ELR (cell line): ENCODE measurements at places on chromosomes 5 and 9.

DNA sequence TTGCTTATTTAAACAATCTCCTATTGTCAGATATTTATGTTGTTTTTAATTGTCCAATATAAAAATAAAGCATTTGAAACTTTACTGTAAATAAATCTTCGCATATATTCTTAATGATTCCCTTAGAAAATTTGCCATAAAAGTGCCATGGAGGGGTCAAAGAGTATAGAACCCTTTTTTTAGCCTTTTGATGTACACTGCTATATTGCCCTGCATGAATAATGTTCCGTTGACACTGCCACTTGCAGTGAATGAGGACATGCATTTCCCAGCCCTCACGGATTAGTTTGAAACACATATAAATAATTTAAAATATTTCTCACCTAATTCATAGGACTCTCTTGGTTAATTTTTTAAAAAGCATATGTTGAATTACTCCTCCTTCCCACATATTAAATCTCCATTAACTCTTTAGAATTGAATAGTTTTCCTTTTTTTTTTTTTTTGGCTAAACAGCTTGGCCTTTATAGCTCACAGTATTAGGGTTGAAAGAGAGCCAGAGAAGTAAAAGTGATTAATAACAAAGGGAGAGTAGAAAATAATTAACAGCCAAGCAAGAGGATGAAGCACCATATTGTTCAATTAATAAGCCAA is 129.8 kb upstream of the SGCD start:
- no peak for DNase-seq

- no peak for DNase-seq
Measured at GRCh38 chr9:119020284-119020683, 349.0 kb downstream of the BRINP1 start.

- DNase-seq = no peak
Measured at GRCh38 chr5:3943859-3944258, 348.2 kb downstream of the IRX1 start.

GRCh38 chr9:113888976-113889375 is 12.9 kb downstream of the ZNF618 start:
- no peak for DNase-seq

DNA sequence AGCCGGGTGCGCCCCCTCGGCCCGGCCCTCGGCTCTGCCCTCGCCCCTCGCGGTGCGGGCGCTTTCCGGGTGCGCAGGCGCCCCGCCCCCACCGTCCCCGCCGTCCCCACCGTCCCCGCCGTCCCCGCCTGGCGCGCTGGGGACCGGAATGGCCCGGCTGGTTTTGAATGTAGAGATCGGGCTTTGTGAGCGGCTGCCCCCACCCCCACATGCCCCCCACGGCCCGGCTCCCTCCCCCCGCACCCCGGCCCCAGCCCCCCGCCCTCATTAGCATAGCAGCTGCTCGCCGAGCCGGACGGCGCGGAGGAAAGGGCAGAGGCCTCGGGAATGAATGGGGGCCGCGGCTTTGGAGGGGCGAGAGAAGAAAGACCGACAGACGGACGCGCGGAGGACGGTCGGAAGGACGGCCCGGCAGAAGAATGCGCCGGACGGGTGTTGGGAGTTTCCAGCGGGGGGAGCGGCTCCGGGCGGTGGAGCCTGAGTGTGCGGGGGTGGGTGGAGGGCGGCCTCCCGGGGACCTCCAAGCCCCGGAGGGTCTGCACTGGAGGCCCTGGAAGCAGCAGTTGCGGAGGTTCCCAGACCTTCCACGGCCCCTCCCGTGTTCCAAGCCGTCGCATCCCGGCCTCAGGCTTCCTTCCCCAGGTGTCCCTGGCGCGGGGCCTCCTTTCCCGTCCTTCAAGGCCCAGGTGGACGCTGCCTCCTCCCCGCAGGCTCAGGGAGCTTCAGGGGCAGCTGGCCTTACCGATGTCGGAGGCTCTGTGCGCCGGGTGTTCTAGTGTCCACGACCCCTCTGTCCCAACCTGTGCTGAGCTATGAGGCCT is 6.0 kb downstream of the NRARP start:
- DNase-seq = no peak

DNA sequence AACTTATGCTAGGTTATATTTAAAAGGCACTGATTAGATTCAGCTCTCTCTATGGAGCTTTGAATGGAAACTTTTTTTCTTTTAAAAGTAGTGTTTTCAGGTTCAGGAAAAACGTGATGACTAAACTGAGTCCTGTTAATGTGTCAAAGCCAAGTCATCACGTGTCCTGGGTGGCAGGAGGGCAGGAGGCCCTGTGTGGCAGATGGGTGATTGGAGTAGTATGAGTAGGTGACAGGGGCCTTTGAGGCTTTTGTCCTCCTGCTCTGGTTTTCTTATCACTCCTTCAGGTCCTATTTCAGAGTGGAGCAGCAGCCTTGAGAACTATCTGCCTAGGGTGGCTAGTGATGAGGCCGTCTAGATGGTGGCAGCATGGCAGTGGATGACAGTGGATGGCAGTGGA is 17.7 kb upstream of the CARTPT start:
- DNase-seq = no peak
